NCI-H524 (cell line): ENCODE measurements at places on chromosomes 7 and 10.

DNA sequence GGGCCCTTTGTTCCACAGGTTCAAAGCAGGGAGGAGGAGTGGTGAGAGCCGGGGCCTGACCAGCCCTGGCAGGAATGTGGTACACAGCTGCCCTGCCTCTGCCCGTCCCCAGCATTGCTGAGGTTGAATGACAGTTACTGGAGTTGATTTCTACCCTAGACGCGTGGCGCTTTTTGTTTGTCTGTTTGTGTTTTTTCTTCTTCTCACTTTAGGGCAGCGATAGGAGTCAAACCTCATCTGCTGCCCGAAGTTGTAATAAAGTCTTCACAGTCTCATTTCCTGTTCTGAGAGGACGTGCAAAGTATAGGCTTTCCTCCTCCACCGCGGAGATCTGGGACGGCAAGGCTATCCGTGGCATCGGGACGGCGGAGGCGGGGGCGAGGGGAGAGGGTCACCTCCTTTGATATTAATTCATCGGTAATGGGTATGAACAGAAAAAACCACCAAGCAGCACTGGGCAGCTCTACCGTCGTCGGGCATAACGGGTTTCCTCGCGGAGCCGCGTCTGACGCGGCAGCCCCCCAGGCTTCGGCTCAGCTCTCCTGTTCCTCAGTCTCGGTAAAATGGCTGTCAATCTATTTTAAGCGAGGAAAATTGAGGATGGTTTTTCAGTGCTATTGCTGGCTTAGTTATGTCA is 160.8 kb downstream of the LRMDA start:
- no peak for DNase-seq

DNA sequence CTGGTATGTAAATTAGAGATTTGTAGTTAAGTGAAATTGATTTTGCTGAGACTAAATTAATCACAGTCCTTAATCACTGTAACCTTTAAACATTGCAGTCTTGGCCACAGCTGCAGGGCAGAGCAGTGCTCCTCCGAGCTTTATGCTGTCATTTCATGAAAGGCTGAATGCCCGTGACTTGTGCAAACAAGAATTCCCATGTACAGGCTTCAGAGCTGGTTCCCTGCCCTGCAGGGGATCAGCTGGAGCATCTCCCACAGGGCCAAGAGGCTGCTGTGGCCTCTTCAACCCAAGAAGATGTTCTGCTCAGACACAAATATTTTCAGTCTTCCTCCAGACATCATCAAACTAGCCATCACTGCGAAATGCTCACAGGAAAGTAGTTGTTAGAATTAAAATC is 419.1 kb downstream of the AUTS2 start:
- DNase-seq: no peak

DNA sequence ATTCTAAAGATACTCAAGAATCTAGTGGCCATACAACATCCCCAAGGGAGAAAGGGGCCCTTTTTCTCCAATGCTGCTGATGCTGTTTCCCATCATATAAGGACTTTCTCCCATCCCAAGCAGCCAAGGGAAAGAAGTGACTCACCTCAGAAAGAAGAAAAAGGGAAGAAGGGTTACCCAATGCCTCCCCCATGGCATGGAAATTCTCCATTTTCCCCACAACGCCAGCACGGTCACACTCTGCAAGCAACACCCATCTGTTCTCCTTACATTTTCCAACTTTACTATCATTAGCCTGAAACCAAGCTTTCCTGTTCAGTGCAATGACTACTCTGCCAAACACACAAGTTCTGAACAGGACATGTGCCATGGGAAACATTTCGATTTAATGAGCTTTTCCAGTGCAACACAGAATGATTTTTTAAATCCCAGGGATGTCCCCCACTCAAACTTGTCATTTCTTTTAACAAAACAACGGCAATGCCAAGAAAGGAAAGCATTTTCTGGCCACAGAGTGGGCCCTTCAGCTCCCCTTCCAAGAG is 67.9 kb downstream of the PTPRN2 start:
- no peak for DNase-seq

DNA sequence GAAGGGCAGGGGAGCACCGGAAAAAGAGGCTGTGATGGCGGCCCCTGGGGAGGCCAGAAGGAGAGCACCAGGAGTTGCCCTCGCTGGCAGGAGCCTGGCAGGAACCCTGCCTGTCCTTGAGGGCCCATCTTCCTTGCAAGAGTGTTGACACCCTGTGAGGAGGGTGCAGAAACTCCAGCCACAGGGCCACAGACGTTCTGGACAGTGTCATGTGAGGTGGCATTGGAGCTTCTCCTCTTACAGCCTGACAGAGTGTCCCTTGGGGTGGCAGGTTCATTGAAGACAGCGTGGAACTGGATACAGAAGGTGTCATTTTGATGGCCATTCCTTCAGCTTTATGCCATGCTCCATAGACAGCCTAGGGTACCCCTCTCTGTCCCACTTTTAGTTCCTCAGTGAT is 54.2 kb downstream of the RBM20 start:
- no peak for DNase-seq

- DNase-seq: peak; percentile 86
Observed at GRCh38 chr7:142231716-142232115, 26.1 kb downstream of the PRSS58 start.

GRCh38 chr7:18694911-18695310 is 199.4 kb downstream of the HDAC9 start:
- DNase-seq: no peak

DNA sequence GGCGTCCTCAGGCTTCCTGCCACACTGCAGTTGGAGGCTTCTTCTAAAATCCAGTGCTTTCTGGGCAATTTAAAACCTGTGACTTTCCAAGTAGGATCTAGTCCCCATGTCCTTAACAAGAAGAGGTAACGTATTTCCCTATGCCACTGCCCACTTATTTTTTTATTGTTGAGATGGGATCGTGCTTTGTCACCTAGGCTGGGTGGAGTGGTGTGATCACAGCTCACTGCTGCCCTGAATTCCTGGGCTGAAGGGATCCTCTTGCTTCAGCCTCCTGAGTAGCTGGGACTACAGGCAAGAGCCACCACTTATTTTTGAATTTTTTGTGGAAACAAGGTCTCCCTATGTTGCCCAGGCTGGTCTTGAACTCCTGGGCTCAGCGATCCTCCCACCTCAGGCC is 63.4 kb downstream of the DAGLB start:
- DNase-seq: no peak

- no peak for DNase-seq
Observed at GRCh38 chr10:132209130-132209529, 22.4 kb downstream of the DPYSL4 start.

DNA sequence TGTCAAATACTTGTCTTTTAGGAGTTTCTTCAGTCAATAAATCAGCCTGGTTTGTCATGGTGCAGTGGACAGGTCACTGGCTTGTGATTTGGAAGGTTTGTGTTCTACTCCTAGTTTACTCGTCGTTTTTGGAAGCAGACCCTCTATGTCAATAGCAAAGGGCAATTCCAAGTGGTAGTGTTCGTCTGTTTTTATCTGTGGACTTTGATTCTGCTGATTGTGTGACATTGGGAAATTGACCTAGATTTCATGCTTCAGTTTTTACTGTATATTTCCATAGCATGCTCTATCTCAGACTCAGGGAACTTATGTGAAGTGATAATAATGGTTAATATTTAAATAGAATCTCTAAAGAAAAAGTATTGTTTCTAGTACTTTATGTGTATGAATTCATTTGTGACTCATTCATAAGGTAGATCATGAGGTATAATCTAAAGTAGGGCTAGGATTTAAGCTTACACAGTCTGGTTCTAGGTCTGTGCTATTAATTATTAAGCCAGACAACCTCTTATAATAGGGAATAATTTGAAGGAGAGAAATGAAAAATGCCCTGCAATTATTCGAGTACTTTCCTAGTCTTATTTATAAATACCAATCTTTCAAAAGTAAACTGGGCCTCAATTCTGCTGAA is 198.1 kb downstream of the REEP3 start:
- no peak for DNase-seq

GRCh38 chr10:102112210-102112817 is 7.9 kb downstream of the LDB1 start:
- DNase-seq: no peak

DNA sequence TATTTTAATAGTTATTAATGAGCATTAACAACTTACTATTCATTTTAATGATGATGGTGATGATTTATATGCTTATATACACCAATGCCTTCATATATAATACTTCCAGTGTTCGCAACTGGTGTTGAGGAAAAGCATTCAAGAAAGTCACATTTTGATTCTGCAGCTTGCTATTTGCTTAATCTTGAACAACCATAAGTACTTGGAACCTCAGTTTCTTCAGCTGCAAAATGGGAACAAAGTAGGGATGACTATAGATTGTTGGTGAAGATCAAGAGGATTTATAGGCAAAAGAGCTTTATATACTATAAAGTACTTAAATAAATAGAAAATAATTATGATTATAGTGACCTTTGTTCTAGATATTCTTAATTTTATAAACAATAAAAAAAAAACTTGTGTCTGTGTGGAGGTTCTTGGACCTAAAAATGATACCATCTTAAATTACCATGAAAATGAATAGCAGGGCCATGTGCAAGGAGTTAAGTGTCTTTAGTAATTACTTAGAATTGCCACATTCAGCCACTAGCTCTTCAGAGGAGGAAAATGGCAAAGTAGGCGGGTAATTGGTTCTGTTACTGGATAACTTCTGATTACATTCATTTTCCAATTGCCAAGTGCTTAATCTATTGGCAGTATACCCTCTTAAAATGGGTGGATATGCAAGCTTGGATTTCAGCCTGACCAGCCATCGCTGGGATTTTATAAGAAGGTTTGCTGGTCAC is 4.5 kb downstream of the ARID5B start:
- DNase-seq: no peak

- no peak for DNase-seq
Observed at GRCh38 chr7:96479015-96479645, 157.2 kb upstream of the SLC25A13 start.

- DNase-seq: peak; percentile 89
Observed at GRCh38 chr7:39088730-39089593, 111.3 kb downstream of the POU6F2 start.

- no peak for DNase-seq
Observed at GRCh38 chr7:21902240-21902639, 43.5 kb downstream of the CDCA7L start.

GRCh38 chr10:14009371-14010100 is 321.2 kb downstream of the FRMD4A start:
- DNase-seq: no peak

DNA sequence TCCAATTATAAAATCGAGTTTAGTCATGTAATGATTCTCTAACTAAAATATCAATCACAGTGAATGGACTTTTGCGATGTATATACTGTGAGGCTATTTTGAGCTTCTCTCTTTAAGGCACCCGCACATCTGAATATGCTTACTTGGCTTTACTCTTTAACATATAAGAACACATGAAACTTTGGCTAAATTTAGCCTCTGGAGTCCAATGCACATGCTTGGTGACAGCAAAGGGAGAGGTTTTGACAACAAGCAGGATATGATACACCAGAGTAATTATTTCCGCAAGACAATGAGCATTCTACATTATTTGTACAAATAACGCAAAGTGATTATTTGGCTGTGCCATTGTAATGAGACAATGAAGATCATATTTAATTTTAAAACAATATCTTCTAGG is 72.4 kb downstream of the ARID5B start:
- no peak for DNase-seq

DNA sequence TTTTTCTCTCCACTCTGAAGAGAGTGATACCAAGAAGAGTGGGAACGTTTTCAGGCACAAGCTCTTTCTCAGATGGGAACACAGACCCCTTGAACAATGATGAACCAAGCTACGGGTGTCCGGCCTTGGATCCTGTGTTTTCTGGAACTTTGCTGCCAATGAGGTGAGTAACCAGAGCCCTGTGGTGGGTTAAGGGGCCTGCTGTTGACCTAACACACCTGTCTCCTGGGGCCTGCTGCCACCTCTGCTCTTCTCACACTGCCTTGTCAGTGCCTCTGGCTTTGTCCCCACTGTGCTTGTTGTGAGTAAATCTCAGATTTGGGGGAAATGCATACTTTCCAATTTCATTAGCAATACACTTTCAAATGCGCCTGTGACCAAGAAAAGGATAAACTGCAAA is 1.4 kb upstream of the PKD1L1 start:
- no peak for DNase-seq

DNA sequence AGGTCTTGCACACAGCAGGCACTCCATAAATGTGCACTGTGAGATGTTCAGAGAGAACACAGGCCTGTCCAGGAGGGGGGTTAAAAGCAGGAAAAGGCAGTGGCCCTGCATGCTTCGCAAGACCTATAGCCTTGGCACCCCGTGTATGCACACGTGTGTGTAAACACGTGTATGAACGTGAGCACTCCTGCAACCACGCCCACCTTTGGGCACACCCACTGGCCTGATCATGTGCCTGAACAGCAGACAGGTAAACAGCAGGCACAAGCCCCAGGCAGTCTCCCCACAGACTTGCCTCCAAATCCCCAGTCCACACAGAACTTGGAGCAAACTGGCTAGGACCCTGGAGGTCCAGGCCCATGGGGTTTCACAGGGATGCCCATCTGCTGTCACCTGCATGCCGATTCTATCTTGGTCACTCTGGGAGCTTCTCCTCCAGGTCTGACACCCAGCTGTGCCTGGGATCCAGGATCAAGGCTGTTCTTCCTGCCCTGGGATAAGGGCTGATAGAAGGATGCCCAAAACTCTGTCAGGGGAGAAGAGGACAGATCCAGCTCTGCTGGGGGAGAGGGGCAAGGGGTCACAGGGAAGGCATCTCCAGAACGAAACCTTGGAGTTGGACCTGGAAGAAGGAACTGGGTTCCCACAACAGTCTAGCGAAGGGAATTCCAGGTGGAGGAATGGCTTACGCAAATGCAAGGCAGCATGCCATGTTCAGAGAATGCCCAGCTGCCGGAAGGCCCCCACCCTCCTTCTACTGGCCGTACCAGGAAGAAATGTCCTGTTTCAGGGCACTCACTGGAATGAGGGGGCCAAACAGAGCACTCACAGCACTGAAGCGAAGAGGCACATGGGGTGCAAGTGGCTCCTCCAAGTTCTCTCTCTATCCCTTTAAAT is 14.3 kb upstream of the ZMIZ1 start:
- DNase-seq: no peak

- no peak for DNase-seq
Observed at GRCh38 chr10:62087329-62087728, 181.3 kb downstream of the RTKN2 start.

GRCh38 chr7:110065121-110065520 is 1025.8 kb upstream of the LRRN3 start:
- no peak for DNase-seq

DNA sequence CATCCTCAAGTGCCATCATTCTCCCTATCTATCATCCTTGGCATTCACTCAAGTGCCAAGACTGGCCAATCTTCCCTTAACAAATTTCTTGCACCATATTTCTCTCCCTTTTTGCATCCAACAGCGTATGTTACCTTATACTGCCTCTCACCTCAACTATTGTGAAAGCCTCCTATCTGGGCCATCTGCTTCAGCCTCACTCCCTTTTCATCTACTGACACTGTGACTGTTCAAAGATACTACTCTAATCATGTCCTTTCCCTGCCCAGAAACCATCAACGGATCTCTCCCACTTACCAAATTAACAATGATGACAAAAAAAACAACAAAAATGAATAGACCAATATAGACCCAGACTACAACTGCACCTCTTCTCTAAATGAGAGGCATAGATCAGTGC is 90.6 kb upstream of the NMT2 start:
- DNase-seq: no peak

- DNase-seq: no peak
Observed at GRCh38 chr10:1101946-1102345, 45.8 kb downstream of the WDR37 start.
